ENCODE measurements at places on chromosomes 5 and 9.

DNA sequence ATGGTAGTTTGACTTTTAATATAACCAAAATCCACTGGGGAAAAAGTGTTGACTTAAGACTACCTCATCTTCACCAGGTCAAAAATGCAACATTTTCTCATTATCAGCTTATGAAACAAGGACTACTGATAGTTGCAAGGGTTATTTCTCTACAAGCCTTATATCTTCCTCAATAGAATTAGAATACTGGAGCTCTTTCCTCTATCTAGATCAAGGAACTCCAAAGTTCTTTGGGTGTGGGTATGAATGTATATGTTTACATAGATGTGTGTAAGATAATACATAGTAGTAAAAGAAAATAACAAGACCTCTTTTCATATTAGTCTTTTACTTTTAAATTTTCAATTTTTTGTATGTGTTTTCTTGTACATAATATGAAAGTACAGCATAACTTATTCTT lies 244.5 kb downstream of the MLLT3 start:
- ATAC-seq: no peak

DNA sequence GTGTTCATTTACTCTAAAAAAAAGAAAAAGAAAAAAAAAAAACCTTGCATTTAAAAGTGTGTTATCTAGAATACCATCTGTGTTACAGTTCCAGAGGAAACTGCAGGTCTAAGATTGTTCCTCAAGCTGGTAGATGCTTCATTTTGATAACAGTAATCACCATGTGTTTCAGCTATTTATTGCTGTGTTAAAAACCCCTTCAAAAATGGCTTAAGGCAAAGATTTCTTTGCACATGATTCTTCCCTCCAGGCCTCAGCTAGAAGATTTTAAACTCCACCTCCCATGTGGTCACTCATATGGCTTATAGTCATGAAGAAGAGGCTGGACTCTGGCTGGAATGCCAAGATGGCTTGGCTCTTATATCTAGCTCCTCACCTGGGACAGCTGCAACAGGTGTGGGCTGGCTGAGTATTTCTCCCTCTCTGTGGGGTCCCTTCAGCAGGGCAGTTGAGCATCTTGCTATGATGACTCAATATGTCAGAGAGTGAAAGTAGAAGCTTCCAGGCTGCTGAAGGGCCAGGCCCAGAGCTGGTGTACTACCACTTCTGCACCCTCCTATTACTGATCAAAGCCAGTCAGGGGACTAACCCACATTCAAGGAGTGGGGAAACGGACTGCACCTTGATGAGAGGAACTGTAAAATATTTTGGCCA lies 920.4 kb upstream of the DMAC1 start:
- ATAC-seq: no peak

DNA sequence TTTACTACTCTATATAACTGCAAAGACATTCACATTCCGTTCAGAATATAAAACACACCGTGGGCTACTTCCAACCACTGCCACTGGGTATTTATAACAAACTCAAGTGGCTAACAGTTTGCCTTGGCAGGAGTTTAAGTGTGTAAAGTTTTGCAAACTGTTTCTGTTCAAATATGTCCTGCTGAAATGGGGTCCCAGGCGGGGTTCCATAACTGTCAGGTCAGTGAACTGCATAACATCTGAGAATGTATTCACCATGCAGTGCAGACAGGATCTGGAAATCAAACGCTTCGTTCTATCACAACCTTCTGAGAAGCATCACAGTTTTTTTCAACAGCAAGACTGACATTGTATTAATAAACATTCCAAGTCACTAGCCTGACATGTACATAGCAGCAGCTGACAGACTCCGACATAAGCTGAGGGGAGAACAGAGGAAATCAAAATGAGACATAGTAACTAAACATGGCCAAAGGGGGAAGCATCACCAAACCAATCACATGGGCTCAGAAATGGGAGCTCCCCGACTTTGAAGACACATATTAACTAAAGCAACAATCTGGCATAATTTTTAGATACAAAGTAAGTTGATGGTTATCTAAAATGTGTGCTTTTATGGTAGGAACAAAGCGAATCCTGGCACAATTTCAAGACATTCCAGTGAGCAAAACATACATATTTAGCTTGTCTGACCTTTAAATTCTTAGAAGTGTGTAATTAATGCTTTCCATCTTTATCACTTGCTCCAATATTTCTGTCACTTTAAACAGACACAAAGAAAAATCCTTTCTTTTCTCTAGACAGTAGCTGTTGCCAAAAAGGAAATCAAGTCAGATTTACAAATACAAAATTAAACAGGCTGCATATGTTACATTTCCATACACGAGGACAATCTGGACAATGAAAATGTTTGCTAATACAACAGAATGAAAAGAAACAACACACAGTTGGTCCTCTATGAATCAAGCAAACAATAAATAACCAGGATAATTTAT lies 156.8 kb downstream of the MAPKAP1 start:
- no peak for ATAC-seq

- ATAC-seq: peak; percentile 63
Observed at GRCh38 chr5:133265257-133265656, 213.4 kb downstream of the HSPA4 start.

DNA sequence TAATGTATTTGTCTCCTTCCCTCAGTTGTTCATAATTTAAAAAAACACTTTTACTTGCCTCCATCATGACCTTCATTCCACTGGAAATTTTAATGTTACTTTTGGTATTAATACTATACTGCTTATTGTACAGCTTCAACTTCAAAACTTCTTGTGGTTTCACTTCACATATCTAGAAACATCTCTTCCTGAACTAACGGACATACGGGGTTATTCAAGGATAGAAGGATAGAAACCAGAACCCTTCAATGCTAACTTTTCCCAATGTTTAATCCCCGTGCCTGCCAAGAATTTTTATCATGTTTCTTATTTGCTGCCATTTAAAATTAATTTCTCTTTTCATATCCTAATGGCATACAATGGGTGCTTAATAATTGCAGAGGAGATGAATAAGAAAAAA lies 36.3 kb upstream of the SETD9 start:
- ATAC-seq: no peak

DNA sequence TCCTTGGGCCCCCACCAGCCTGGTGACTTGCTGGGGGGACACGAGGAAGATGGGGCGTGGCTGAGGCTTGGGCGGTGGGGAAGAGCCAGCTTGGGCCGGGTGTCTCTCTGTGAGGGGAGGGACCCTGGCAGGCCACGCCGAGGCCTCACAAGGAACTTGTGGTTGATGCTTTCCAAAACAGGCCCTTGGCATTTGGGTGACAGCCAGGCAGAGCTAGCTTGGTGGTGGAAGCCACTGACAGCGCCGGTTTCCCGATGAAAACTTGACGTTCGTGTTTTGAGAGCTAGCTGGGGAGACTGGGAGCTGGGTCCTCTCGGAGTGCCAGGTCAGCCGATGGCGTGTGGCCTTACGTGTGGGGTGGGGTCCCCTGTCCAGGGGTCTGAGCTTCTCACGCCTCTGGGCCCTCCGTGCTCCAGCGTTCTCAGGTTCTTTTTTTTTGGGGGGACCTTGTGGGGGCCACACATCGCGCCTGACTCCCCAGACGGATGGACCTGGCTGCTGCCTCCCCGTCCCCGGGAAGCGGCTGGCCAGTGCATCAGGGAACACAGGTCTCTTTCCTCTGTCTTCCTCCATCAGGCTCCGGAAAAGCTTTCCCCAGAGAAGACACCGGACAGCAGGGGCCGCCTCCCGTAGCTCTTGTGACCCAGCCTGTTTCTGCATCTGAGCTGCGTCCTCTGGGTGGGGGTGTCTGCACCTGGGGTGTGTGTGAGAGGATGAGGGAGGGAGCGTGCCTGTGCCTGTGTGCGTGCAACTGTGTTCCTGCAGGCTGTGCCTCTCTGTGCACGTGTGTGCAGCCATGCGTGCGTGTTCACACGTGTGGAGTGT lies 129.3 kb upstream of the LPCAT1 start:
- peak; percentile 77 for ATAC-seq

GRCh38 chr5:24606971-24607370 lies 37.8 kb downstream of the CDH10 start:
- ATAC-seq: no peak

DNA sequence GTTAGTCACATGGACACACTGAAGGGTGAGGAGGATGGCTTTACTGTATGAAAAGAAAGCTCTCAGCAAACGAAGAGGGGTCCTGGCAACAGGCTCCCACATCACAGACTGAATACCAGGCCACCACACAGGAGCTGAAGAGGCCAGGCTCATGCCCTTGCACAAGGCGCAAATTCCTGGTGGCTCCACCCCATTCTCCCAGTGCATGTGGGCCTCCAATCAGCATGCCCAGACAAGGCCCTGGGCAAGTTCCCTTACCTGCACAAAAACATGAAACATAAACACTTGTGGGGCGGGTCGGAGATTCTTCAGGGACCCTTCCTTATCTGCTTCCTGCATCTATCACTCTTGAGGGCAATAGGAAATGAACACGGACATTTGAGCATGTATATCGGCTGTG lies 935.8 kb upstream of the EDIL3 start:
- ATAC-seq: no peak

DNA sequence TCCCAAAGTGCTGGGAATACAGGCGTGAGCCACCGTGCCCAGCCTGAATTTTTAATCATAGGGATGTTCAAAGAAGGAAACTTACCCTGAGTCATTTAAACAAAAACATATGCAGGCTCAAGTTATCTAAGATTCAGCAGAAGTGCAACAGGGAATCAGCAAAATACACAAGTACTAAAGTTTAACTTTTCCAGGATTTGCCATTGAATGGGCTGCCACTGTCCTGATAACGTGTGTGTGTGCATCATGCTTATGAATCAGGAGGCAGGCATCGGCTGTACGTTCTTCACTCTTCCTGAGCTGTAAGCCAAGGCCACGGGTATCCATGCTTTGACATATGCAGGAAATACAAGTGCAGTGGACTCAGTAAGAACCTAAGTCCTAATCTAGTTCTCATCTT lies 48.8 kb upstream of the FST start:
- no peak for ATAC-seq

GRCh38 chr5:153979028-153979783 lies 59.5 kb downstream of the FAM114A2 start:
- ATAC-seq: no peak

DNA sequence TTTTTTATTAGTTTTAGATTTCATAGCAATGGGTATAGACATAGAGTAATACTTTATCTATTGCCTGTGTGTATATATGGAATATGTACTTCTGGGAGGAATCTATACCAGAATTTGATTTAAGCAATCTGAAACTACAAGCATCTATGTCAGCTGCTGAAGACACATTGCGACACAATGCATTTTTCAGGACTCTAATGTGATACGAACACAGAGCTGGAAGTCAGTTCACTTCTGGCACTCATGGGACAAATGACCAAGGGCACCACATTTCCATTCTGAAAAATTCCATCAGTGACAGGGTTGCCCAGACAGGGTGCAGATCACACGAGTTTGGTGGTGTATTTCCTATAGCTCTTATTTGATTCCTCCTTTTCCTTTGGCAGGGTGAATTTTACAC lies 259.5 kb downstream of the NTRK2 start:
- ATAC-seq: no peak

DNA sequence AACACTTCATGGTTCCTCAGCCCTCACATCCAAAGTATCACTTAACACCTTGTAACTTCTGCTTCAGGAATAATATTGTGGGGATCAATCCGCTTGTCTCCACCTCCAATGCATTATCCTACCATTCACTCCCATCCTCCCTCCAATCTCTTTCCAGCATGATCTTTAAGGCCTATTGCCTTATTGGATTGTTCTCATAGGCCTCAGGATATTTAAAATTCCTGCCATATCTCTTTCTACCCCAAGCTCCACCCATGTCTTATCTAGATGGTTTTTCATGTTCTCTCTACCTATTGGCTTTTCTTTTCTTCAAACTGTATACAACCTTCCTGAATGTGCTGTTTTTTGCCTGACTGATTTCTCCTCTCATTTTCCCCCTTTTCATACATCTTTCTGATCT lies 7.2 kb downstream of the KDM4C start:
- no peak for ATAC-seq

GRCh38 chr9:88993871-88994460 lies 2.7 kb downstream of the S1PR3 start:
- no peak for ATAC-seq

- ATAC-seq: no peak
Observed at GRCh38 chr5:121572061-121572460, 279.6 kb upstream of the FTMT start.

GRCh38 chr5:141992349-141992963 lies 20.4 kb downstream of the GNPDA1 start:
- ATAC-seq: peak; percentile 50

GRCh38 chr5:172640822-172641358 lies at the start of gene NEURL1B:
TSS of gene NEURL1B (plus strand) at chr5:172641263. CDS start at chr5:172641407, 144 bp downstream.
- peak; percentile 35 for ATAC-seq

- no peak for ATAC-seq
Observed at GRCh38 chr9:105191508-105192121, 52.8 kb upstream of the SLC44A1 start.

DNA sequence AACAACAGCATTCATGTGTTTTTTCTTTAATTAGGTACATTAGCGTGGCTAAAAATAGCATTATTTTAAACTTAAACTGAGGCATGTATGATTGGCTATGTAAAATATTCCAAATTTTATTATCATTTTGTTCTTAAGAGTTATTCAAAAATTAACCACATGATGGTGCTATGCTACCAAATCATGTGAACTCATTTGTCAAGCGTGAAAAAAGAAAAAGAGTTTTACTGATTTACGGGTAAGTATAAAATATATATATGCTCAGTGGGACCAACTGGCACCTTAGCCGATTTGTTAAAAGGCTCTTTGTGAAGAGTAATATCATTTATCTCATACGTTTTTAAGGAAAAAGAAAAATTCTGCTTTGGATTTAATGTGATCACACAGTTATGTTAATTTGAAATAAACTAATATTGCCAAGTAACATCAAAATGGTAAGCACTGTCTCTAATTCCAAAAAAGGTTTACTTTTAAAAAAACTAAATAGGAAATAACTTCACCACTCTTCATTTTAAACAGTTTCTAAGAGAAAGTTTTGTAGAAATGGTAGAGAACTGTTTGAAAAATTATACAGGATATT lies 1042.3 kb downstream of the CDH12 start:
- ATAC-seq: no peak

DNA sequence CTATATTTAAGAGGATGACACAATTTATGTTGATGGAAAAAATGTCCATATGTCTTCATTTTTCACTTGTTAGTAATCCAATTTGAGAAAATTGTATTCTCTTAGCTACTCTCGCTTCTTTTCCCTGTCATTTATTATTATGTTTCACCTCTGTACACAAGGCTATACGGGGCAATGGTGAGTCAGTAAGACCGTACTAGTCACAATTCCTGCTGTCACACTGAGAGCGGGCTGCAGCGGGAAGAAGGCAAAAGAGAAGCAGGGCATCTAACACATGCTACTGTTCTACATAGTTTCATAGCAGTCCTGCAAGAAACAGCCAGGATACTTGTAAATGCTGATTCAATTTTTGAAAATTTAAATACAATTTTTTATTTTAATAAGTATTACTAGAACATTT lies 23.3 kb upstream of the PRDM9 start:
- no peak for ATAC-seq
